ENCODE measurements at places on chromosomes 5 and 9.

GRCh38 chr5:130350131-130350530, 445.9 kb downstream of the CHSY3 start:
- DNase-seq: no peak

GRCh38 chr5:110463106-110463505, 263.4 kb downstream of the TMEM232 start:
- no peak for DNase-seq

DNA sequence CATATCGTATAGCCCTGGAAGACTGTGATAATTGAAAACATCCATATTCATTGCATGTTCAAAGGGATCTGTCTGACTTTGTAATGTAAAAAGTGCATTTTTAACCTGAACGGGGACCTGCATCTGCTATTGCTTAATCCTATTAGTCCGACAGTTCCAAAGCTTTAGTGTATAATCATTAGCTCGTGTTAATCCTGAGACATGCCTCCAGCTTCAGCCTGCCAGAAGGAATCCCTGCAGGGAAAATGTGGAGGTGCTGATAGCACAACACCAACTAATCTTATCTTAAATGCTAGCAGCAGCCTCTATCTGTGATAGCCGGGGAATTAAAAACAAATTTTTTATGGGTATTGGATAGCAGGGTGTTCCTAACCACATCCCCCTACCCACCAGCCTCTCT, 495.2 kb downstream of the TLE4 start:
- DNase-seq: no peak

- DNase-seq: no peak
These were observed 136.2 kb downstream of the FANCC start for GRCh38 chr9:95181226-95181818.

DNA sequence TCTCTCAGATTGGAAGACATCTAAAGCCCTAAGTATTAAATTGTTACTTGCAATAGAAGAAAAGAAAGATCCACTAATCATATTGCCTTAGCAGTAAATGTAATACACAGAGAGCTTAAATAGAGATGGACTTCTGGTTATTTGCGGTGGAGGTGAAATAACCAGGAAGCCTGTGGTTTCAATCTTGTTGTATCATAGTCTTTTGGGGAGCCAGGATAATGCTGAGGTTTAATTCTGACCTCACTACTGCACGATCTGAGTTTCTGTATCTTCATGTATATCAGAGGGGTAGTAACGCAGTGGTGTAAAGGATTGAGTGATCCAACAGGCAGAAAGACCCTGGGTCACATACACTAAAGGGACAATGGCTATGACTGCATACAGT, 71.7 kb downstream of the ANKRD55 start:
- DNase-seq: no peak

- no peak for DNase-seq
These were observed 537.1 kb upstream of the CDH18 start for GRCh38 chr5:20524991-20525529.

- DNase-seq: peak; percentile 62
These were observed 194.7 kb upstream of the FREM1 start for GRCh38 chr9:15104826-15105420.

DNA sequence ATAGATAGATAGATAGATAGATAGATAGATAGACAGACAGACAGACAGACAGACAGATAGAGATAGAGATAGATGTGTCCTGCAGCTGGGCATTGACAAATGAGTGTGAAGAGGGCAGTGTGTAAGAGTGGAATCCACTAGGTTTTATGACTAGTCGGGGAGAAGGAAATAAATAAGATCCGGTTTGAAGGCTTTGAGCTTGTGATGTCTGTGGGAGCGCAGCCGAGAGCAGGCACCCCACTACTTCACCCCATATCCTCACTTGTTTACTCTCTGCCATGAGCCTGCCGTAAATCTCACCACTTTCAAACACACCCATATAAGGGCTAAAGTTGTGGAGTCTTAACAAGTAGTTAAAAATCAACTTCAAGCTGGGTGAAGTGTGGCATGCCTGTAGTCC, 1.4 kb upstream of the SUSD1 start:
- DNase-seq: no peak

DNA sequence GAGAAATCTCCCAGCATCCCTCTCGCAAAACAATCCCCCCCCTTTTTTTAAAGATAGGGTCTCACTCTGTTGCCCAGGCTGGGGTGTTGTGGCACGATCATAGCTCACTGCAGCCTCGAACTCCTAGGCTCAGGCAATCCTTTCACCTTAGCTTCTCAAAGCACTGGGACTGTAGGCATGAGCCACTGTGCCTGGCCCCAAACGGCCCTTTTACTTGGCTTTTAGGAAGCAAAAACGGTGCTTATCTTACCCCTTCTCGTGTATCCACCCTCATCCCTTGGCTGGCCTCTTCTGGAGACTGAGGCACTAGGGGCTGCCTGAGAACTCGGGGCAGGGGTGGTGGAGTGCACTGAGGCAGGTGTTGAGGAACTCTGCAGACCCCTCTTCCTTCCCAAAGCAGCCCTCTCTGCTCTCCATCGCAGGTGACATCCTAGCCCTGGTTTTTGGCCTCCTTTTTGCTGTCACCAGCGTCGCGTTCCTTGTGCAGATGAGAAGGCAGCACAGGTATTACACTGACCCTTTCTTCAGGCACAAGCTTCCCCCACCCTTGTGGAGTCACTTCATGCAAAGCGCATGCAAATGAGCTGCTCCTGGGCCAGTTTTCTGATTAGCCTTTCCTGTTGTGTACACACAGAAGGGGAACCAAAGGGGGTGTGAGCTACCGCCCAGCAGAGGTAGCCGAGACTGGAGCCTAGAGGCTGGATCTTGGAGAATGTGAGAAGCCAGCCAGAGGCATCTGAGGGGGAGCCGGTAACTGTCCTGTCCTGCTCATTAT, 6.8 kb downstream of the CA9 start:
- DNase-seq: no peak

DNA sequence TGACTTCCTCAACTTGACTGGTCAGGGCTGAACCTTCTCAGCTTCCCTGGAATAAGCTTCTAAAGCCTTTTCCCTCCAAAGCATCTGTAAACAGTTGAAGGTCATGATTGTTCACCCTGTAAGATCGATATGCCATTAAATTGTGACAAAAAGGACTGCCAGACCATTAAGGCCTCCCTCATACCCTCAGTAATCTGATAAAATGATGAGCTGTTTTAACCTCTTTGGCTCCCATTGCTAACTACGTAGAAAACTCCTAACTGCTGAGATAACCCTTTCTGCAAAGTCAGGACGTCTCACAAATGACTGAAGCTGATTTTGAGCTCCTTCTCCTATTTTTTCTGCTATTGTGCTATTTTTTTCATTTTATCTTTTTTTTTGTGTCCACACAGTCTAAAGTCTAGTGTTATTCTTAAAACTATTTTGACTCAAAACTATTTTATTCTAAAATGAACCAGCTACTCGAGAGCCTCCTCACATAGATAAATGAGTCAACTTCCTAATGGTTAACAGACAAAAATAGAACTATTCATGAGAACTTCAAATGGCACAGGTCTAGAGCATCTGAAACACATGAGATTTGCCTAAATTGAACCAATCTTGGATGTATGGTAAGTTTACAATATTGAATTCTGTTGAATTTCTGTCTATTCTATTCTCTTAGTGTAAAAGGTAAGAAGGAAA, 395.6 kb upstream of the TLE4 start:
- DNase-seq: no peak

- no peak for DNase-seq
These were observed 60.1 kb downstream of the RGS3 start for GRCh38 chr9:113523421-113524141.

DNA sequence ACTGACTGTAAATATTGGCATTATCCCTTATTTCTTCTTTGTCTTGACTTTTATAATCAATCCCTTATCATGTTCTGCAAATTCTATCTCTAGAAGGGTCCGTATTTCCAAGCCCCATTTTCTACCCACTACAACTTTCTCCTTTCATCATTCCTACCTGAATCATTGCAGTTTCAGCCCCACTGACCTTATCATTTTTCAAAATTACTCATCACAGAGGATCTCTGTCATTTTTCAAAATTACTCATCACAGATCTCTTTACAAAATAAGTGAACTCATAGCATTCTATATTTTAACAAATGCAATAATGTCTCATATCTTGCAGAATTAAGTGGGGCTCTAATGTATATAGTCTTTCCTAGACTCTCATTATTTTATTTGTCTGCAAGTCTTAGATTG, 256.9 kb upstream of the COX7C start:
- no peak for DNase-seq

DNA sequence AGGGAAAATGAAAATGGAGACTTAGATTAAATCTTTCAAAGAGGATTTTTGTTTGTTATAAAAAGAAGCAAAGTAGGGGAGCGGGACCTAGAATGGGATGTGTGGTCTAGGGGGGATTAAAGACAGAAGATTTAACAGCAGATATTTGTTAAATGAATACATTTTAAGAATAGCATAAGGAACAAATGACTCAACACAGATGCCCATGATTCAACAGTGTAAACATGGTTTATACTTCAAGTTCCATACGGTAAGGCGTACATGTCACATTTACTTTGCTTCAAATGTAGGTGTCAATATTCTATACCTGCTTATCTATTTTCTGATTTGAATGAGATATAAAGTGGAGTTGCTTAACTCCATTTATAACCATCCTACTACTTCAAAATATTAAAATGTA, 1.5 kb downstream of the TICAM2 start:
- no peak for DNase-seq

DNA sequence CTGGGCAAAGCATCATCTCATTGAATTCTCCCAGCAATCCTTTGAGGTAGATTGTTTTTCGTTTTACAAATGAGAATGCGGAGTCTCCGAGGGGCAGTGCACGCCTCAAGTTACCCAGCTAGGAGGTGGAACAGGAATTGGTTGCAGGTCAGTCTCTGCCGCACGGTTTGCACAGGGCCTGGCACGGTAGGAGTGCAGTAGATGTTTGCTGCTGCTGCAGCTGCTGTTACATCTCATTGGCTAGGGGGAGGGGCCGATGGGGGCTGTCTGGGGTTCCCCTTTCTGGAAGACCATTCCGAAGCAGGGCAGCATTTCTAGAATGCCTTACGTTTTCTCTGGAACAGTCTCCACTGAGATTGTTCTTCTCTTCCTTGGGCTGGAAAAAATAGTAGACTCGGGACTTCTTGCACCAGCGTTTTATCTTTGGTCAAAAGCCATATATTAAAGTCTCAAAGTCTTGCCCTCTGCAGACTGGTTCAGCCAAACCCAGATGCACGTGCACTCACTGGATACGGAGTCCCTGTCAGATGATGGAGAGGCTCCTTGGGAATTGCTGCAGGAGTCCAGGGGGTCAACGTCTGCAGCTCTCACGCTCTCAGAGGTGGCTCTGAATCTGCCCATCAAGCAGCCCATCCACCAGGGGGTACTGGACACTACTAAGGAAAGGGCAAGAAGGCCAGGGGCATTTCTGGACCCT, 1.2 kb downstream of the USP20 start:
- DNase-seq: no peak

DNA sequence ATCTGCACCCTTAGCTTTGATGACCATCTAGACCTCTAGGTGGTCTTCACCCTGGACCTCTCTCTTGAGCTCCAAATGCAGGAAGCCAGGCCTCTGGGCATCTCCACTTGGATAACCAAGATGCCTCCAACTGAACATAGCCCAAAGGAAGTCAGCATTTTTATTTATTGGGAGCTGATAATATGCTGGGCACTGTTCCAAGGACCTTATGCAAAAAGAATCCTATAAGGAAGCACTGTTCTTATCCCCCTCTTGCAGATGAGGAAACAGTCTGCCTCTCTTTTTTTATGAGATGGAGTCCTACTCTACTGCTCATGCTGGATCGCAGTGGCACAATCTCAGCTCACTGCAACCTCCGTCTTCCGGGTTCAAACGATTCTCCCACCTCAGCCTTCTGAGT, 219.9 kb downstream of the CDK5RAP2 start:
- DNase-seq: no peak

GRCh38 chr9:125743682-125744428, 3.3 kb upstream of the PBX3 start:
- no peak for DNase-seq

GRCh38 chr5:160108124-160108523, 11.1 kb downstream of the PWWP2A start:
- no peak for DNase-seq

GRCh38 chr5:107813559-107813958, 142.8 kb upstream of the EFNA5 start:
- no peak for DNase-seq

DNA sequence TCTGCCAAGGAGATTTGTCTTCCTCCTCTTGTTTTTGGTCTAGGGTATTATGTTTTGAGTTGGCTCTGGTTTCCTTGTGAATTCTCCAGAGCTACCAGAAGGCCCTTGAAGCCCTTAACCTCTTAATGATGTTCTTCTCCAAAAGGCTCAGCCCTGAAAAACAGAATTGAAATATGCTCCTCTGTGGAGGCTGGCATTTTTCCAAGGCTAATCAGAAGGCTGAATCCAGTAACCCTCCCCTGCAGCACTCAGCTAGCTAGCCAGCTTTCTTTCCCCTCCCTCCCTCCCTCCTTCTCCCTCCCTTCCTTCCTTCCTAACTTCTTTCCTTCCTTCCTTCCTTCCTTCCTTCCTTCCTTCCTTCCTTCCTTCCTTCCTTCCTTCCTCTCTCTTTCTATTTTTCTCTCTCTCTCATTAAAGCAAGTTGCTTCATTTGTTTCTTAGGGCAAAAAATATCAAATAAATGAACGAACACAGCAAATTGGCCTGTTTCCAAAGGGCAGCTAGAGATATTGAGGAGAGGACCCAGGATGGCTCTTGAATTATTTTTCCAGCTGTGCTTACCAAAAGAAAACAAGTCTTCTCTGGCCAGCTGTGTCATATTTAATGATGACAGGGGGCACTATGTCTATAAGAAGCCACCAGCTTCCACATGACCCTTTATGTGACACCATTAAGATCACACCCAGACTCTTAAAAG, 38.7 kb downstream of the JAKMIP2 start:
- no peak for DNase-seq

- no peak for DNase-seq
These were observed 141.5 kb downstream of the KDM4C start for GRCh38 chr9:6899274-6899673.

- no peak for DNase-seq
These were observed 227.2 kb downstream of the NSG2 start for GRCh38 chr5:174272671-174273070.

GRCh38 chr5:120982351-120982750, 518.3 kb downstream of the PRR16 start:
- no peak for DNase-seq

DNA sequence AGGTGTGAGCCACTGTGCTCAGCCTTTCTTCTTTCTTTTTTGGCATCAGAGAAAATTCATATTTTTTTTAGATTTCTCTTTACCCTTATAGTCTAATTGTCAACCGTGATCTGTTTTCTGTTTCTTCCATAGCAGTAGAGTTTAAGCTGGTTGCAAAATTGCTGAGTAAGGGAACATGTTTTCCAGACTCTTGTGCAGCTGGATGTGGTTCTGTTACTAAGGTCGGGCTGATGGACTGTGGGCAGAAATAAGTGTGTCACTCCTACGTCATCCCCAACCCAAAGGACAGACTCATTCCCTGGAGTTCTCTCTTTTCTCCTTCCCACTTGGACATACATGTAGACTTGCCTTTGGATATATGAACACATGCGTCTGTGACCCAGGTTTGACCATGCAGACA, 64.1 kb upstream of the GOLM1 start:
- peak; percentile 32 for DNase-seq

- DNase-seq: peak; percentile 91
These were observed 3.9 kb downstream of the MEGF9 start for GRCh38 chr9:120710110-120710981.

GRCh38 chr9:3586066-3586465, 60.3 kb upstream of the RFX3 start:
- DNase-seq: no peak

GRCh38 chr9:96619491-96620180, at the start of gene CDC14B:
Gene CDC14B (minus strand): TSS chr9:96619843. CDS start chr9:96619378, 465 bp downstream.
- DNase-seq: peak; percentile 93
